ENCODE measurements at places on chromosomes 7 and 10.

DNA sequence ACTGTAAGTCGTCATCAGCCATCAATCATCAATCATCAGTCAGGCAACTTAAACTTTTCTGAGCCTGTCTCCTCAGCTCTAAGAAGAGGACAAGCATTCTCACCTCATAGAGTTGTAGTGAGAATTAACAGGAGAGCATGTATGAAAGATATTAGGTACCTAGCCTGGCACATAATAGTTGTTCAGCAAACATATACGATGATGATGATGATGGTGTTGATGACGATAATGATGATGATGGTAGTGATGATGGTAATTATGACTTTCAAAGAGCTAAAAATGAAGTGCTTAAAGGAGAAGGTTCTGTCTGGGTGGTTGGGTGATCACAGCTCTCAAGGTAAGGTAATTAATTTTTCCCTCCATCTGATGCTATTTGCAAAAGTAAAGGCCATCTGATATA is 55.1 kb upstream of the ADRB1 start:
- DNase-seq = no peak

GRCh38 chr10:84698989-84699388 is 370.6 kb downstream of the CCSER2 start:
- no peak for DNase-seq

DNA sequence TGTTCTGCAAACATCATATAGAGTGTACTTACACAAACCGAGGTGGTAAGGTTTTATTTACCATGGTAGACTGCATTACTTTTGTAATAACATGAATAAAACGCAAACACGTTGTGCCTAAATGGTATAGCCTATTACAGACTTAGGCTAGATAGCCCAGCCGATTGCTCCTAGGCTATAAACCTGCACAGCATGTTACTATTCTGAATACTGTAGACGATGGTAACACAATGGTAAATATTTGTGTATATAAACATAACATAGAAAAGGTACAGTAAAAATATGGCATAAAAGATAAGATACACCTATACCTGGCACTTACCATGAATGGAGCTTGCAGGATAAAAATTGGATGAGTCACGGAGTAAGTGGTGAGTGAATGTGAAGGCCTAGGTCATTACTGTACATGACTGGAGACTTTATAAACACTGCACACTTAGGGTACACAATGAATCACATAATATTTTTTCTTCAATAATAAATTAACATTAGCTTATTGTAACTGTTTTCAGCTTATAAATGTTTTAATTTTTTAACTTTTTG is 16.3 kb downstream of the AKR1D1 start:
- no peak for DNase-seq

DNA sequence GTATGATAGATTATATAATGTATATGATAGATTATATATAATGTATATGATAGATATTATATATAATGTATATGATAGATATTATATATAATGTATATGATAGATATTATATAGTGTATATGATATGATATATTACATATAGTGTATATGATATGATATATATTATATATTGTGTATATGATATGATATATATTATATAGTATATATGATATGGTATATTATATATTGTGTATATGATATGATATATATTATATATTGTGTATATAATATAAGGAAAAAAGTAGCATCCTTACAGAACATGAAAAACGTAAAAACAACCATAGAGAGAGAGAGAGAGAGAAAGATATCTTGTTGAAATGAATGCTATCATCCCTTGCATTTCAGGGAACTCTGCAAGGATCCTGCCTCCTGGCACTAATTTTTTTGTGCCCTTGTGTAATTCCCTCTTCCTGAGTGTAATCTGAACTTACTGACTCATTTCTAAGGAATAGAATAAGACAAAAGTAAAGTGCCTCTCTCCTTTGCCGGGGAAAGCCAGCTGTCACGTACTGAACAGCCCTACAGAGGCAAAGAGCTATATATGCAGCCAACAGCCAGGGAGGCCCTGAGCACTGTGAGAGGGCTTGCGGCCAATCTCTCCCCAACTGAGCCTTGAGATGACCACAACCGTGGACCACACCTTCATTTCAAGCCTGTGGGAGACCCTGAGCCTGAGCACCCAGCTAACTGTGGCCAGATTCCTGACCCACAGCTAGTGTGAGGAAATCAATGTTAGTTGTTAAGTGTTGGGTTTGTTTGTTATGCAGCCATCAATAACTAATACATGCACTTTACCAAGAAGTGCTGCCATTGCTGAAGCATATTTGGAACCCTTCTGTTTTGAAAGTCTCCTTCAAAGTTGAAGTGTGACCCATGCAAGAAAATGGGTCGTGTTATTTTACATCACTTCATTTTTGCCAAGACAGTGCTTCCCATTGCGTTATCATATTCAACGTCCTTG is 61.1 kb upstream of the EZH2 start:
- DNase-seq = no peak

GRCh38 chr10:114412907-114413797 is 8.8 kb upstream of the AFAP1L2 start:
- DNase-seq = no peak

- DNase-seq = no peak
Measured at GRCh38 chr7:140714331-140715040, 18.0 kb downstream of the NDUFB2 start.

- no peak for DNase-seq
Measured at GRCh38 chr7:88437132-88437531, 130.4 kb upstream of the STEAP4 start.

- no peak for DNase-seq
Measured at GRCh38 chr7:32561613-32562012, 66.3 kb downstream of the AVL9 start.

- peak; percentile 35 for DNase-seq
Measured at GRCh38 chr7:151025924-151026671, 1.8 kb upstream of the ATG9B start.

DNA sequence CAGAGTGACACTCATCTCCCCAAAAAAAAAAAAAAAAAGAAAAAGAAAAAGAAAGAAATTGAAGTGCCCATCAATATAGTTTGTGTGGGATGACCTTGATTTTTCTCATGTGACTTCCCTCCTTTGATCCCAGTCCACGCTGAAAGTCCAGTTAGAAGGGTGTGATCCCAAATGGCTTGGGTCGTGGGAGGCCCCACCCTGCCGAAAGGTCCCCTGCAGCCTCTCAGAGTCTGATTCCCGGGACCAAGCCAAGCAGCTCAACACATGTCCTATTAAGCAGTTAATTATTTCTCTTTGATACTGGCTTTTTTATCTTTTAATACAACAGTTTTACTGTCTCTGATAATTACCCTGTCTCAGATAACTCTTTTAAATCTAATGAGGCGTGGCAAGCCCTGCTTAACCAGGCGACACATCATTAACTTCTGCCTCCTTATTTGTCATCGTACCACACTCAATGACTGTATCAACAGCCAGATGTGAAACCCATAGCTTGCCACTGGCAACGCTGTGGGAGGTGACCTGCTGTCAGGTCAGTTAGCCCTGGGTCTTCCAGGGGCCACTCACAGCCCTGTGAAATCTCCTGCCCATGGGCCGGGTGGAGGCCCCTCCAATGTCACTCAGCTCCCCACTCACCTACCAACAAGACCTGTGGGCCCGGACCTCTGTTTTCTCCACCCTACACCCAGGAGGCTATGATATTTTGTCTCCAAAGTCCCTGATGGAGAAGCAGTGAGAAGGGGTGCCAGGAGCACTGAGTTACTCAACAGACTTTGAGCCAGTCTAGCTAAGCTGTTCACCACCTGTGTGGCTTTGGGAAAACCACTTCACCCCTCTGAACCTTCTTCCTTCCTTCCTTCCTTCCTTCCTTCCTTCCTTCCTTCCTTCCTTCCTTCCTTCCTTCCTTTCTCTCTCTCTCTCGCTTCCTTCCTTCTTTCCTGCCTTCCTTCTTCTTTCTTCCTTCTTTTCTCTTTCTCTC is 110.0 kb upstream of the SFMBT2 start:
- no peak for DNase-seq

DNA sequence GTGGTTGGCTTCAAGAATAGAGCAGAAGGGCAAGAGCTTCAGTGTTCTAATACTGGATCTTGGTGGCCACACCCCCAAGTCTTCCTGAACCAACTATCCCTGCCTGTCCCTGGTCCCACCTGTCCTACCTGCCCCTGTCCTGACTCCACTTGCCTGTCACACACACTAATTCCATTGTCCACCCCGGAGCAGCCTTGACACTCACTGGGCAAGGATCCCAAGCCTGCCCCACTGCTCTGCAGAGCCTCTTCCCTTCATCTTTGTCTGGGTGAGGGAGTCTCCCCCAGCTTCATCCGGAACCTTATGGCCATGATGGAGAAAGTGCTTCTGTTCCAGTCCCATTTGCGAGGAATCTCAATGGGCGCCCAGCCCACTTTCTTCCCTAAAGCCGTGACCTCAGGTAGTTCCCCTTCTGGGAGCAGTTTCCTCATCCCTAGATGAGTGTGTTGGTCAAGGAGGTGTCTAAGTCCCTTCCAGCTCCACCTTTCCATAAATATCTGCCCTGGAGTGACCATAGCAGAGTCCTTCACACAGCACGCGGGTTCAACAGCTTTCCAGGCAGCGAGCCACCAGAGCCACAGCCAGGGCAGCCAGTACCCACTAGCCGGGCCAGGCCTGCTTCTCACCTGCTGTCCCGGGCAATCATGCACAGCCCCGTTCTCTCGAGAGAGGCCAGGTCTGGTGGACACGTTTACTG is 61.5 kb downstream of the VIPR2 start:
- no peak for DNase-seq

GRCh38 chr10:2118201-2118600 is 380.9 kb upstream of the ADARB2 start:
- no peak for DNase-seq

DNA sequence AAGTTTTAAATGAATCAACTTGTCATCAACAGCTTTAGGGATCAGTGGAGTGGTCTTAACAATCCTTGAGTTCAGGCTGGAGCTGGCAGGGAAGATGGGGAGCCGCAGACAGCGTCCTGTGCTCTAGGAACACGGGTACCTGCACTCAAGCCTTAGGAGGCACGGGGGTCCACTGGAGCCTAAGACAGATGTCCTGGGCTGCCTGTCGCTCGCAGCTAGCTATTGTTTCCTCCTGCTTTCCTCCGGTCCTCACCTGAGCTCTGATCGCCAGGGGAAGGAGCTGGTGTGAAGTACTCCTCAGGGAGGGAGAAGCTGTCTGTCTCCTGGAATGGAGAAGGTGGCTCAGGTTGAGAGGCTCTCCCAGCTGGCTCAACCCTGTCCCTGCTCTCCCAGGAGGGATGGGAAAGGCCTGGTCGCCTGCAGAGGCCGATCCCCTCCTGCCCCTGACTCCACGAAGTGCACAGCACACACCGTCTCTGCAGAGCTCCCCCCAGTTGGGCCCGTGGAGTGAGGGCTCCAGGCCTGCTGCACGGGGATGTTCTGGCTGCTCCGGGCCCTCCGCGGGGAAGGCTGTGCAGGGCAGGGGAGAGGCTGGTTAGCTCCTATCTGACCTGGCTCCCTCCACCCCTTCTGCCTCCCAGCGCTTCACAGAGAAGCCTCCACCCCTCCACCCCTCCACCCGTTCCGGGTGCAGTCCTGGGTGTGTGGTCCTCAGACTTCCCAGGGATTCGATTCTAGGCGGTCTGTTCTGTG is 14.5 kb upstream of the PYROXD2 start:
- DNase-seq = no peak

DNA sequence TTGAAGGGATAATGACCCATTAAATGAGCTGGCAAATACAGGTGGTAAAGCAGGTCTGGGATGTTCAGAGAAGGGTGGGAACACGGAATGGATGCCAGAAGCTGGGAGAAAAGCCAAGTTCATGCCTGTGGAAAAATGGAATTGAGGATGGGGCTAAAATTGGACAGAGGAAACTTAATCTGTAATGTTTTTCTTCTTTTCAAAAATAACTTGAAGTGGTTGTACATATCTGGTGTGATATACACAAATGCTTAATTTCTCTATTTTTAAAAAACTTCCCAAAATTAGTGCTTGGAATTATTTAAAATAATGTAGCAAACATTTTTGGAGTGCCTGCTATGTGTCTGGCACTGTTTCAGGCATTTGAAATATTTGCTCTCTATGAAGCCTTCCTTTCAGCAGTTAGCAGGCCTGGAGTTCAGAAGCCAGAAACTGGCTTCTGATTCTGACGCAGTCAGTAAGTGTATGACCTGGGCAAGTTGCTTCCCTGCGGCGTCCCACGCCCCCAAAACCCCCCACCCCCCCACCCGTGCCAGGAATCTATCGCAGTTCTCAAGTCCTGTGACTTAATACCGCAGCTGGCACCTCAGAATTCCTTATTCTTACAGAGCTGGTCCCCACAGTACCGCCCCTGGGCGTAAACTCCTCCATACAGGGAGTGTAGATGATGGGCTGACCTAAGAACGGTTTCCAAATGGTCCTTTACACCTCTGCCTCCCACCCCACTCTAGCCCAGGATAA is 828 bp upstream of the MALSU1 start:
- DNase-seq = no peak

DNA sequence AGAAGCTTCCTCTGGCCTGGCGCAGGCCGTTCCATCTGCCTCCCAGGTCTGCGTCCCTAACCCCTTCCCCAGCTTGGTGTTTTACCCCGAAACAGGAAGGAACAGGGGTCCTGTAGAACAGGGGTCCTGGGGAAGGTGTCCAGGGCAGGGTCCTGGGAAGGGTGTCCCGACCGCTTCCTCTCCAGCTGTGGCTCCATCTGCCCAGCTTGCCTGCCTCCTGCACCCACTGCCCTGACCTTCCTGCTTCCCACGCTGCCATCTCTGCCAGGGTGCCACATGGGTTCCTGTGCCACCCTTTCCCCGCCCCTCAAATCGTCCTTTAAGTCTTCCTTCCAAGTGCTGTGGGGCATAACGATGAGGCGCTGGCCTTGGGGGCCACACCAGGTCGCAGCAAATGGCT is 32.4 kb downstream of the WDR86 start:
- no peak for DNase-seq

- peak; percentile 72 for DNase-seq
Measured at GRCh38 chr7:138527746-138528223, 67.7 kb downstream of the TRIM24 start.

DNA sequence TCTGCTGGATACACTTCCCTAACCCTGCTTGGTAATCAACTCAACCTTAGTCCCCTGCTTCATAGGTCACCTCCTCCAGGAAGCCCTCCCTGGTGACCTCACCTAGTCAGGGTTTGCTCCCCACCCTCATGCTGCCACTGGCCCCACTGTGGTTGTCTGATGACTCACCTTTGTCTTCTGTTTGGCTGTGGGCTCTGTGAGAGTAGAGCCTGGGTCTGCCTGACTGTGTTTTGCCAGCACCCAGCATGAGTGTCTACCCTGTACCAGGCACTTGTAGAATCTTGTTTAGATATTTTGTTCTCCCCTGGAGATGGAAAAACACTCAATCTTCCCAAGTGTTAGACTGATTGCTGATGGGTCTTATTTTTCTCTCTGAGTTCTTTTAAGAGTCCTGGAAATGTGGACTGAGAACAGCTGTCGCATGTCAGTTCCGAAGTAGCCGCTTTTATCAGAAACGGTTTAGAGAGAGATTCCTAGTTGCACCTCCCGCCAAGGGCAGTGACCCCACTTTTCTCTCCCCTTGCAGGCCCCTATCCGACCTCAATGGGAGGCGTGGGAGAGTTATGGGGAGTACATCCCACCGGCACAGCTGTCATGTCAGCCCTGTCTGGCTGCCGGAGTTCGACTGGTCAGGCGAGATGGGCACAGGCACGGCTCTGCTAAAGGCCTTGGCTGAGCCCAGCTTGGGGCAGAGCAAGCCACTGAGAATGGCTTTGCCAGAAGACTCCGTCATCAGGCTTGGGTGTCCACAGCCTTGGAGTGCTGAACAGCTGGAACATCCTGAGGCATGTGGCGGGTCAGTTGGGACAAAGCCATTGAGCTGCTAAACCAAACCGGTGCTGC is 134.3 kb downstream of the GRK5 start:
- no peak for DNase-seq

All from erythroblast (primary cell).